NCI-H526 (cell line): ENCODE measurements at places on chromosomes 1 and 21.

DNA sequence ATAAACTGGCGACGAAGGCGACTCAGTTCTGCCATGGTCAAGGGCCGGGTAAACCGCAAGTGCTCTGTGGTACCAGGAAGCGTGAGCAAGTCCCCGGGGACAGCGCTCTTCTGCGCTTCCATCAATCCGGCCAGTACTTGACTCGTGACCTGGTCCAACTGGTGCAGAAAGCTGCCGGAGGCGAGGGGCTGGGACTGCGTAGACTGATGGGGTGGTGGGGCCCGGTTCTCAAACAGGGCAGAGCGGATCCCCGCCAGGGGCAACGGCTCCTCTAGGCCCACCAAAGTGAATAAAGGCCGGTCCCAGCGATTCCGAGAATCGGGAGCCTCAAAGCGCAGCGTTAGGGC, 852 bp downstream of the KTI12 start:
- peak; percentile 8 for DNase-seq

- no peak for DNase-seq
Observed at GRCh38 chr21:46420241-46421190, 38.2 kb upstream of the DIP2A start.

GRCh38 chr1:236253918-236254637, 27.7 kb downstream of the ERO1B start:
- DNase-seq = no peak

- DNase-seq = no peak
Observed at GRCh38 chr1:201731142-201731541, 97.8 kb upstream of the IPO9 start.

- DNase-seq = no peak
Observed at GRCh38 chr1:18032172-18032859, 75.3 kb upstream of the IGSF21 start.

DNA sequence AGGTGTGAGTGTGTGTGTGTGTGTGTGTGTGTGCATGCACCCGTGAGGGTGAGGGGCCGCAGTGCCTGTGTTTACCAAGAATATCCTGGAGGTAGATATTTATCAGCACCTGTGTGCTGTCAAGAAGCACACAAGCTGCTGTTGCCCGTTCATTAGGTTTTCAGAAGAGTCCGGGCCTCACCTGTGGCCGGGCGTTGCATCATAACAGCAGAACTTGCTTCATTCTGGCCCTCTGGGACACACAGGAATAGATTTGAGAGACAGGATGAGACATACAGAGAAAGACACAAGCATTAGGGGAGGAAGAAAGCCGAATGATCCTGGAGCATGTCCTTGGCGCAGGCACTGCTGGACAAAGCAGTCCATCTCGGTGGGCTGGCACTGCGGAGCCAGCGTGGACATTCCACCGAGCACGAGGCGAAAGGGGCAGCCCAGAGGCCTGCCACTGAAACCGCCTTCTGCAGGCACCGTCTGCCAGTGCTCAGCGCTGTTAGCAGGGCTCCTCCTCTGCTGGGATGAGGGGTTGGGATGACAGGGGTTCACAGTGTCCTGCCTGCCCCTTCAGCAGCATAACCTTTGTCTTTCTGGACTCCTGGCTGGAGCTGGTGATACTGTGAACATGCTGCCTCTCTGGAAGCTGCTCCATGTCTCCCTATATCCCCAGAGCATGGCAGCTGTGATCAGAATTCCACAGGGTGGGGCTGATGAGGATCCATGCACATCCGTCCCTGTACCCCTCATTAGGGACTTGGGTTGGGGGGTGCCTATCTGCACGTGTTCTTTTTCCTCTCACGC, 81.1 kb downstream of the PEX14 start:
- DNase-seq = peak; percentile 54

DNA sequence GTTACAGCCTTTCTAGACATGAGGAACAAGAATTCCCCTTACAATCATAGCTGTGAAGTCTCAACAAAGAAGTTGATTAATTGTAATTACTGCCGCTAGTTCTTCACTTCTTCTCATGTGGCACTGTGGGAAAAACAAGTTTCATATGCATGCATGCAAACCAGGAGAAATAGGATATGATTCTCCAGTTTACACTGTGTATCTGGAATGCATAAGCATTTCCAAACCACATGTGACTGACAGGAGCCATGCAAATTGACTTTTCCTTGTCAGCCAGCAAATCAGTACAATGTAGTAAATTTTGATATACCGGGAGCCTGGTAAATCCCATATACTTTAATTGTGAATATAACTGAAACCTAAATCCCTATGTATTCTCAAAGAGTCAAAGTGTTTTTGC, 279.3 kb downstream of the PAPPA2 start:
- peak; percentile 97 for DNase-seq

DNA sequence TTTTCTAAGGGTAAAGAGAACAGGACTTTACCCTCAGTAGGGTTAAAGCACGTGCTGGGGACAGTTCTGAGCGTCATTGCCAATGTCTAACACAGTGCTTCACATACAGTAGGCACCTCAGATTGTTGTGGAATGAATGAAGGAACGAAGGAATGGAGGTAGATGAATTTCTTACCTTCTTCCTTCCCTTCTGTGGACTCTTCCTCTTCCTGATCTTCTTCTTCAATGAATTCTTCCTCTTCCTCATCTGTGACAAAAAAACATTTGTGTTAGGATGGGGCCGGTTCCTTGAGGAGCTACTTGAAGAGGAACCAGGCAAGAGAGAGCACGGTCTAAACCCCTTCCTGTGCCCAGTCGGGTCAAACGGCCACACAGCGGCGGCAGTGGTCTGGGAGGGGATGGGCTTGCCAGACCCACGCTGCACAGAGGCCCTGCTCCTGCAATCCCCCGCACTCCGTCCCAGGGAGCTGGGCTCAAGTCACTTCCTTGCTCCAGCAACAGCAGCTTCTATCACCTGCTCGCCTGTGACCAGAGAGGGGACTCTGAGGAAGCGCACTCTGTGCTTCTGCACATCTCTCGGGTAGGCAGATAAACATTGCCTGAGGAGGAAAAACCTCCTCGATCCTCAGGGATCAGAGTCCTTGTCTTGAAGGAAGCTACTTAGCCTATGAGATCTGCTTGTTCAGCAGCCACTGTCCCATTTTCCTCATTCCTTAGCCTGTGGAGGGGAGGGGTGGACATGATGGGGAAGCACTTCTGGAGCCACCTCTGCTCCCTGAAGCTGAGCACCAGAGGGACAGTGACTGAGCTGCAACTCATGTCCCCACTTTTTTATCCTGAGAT, 8.0 kb upstream of the SLC30A2 start:
- no peak for DNase-seq

DNA sequence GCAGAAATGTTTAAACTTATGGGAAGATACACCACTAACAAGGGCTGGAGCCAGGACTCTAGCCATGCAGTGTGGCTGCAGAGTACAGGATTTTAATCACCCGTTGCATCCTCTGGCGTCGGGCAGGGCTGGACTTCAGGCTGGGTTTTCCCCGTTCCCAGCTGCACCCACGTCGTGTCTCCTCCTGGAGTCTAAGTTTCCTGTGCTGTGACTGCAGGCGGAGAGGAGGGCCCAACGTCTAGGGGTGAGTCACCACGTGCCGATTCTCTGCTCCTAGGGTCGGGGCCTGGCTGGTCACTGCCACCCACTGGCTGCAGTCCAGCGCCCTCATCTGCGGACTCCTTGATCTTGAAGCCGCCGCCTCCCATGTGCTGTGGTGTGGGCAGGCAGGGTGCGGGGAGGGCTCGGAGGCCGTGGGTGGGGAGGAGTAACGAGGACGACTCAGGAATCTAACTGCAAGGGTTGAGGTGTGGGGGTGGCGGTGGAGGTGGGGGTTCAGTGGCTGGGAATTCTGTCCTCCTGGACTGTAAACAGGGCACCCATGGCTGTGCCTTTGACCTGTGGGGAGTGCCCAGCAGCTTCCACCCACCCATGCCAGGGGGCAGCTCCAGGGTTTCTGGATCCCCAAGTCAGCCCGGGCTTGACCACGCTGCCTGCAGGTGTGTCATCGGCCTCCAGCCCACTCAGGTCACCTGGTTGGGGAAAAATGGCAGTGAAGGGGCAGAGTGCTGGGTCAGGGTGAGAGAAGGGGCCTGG, 77.8 kb downstream of the ALPL start:
- DNase-seq = no peak

GRCh38 chr1:200458780-200459179, 48.9 kb upstream of the ZNF281 start:
- DNase-seq = no peak

DNA sequence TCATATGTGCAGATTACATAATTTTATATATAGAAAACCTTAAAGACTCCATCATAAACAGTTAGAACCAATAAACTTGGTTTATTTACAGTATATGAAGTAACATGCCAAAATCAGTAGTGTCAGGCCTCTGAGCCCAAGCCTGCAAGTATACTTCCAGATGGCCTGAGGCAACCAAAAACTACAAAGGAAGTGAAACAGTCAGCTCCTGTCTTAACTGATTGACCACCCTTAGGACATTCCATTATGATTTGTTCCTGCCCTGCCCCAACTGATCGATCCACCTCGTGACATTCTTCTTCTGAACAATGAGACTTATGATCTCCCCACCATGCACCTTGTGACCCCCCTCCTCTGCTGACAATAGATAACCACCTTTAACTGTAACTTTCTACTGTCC, 630.3 kb downstream of the AMY1C start:
- DNase-seq = no peak

- no peak for DNase-seq
Observed at GRCh38 chr1:200294241-200294640, 115.6 kb downstream of the ZNF281 start.

DNA sequence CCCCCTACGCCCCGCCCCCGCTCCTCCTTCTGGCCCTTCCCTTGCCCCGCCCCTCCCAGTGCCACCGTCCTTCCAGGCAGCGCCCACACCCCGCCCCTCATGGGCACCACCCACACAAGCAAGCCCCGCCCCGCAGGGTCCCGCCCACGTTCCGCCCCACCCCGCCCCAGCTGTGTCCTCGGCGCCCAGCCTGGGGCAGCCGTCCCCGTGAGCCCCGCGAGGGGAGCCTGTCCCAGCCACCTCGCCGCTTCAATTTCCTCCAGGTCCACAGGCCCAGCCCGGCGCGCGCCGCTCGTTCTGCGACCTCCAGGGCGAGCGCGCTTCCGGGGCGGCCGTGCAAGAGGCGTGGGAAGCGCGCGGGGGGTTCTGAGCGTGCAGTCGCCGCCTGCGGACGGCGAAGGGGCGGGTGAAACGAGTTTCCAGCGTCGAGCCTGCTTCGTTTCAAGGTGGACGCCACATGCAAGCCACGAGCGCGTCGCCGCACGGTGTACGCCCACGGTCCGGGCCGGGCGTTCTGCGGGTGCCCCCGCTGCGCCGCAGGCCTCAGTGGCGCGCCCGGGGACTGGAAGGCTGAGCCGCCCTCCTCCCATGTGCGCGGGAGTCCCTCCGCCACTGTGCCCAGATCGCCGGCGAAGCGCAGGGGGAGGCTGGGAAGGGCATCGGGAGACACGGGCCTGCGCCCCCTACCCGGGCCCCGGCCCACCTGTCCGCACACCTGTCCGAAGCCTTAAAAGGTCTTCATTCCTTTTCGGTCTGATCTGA, 10.8 kb upstream of the FAAP20 start:
- DNase-seq = peak; percentile 63

DNA sequence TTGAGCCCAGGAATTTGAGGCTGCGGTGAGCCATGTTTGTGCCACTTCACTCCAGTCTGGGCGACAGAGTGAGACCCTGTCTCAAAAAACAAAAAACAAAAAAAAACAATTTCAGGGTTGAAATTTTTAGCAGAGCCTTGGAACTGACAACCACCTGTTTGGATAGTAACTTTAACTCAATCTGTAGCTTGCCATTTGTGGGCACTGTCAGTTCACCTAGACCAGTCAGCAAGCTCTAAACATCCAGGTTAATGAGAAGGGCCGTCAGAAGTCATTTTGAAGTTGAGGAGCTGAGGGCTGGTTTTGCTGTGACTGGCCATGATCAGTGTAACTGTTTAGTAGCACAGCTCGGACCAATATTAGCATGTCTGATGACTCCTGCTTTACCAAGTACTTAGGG, 8.4 kb downstream of the TRAPPC10 start:
- DNase-seq = no peak

DNA sequence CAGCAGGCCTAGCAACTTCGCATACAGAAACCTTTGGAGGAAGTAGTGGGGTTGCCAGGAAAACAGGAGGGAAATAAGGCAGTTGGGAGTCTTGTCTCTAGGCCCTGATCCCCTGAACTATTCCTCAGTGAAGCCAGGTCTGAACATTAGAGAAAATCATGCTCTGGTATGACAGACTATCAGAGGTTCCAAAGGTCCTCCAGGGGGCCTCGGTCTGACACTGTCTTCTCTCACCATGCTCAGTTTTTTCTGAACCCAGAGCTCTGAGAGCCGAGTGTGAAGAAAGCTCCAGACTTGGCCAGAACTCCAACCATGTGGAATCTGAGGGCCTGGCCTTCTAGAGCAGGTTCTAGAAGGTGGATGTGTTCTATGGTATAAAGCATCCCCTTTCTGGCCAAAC, 4.0 kb downstream of the TOMM40L start:
- no peak for DNase-seq

GRCh38 chr1:85142753-85143152, 58.1 kb downstream of the SYDE2 start:
- no peak for DNase-seq

GRCh38 chr1:210618369-210618768, 289.7 kb downstream of the HHAT start:
- no peak for DNase-seq

- no peak for DNase-seq
Observed at GRCh38 chr1:229478852-229479251, 29.3 kb downstream of the NUP133 start.
